ENCODE measurements at places on chromosomes 3 and 15.

DNA sequence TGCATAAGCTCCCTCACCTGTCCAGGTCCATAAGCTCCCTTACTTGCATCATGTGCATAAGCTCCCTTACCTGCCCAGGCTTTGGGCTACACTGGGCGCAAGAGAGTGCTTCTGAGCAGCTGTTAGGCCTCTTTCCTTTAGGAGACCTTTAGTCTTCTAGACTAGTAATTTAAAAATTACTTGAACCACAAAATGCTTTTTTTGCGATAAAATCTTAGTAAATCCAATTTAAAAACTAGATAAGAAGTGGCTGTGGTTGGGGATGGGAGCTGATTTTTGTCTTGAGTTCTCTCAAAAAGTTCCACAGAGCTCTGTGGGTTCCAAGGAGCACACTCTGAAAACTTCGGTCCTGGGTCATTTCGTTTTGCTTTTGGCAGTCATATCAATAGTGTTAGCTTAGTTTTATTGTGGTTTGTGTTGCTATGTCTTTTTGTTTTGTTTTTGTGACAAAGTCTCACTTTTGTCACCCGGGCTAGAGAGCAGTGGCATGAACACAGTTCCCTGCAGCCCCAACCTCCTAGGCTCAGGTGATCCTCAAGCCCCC is 6.7 kb downstream of the CEMIP start:
- no peak for DNase-seq

- no peak for DNase-seq
These were observed 91.2 kb upstream of the ABI3BP start for GRCh38 chr3:101084404-101084803.

- no peak for DNase-seq
These were observed 769.5 kb upstream of the DPPA4 start for GRCh38 chr3:110106805-110107204.

DNA sequence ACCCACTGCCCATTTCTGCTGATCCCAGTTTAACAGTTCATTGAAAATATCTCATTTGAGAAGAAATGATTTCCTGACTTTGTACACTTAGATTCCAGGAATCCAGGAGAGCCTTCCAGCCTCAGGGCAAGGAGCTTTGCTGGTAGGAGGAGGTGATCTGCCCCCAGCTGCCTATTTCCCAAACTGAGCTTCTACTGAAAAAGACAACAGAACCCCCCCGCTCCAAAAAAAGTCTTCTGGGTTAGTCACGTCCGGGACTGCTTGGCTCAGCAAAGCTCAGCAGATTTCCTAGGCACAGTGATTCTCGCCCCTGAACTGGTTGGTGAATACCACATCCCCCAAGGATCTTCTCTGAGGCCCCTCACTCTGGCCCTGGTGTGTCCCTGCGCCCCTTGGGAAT is 13.1 kb downstream of the SLC6A6 start:
- DNase-seq, result no peak
